ENCODE measurements at places on chromosomes 12 and 14.

DNA sequence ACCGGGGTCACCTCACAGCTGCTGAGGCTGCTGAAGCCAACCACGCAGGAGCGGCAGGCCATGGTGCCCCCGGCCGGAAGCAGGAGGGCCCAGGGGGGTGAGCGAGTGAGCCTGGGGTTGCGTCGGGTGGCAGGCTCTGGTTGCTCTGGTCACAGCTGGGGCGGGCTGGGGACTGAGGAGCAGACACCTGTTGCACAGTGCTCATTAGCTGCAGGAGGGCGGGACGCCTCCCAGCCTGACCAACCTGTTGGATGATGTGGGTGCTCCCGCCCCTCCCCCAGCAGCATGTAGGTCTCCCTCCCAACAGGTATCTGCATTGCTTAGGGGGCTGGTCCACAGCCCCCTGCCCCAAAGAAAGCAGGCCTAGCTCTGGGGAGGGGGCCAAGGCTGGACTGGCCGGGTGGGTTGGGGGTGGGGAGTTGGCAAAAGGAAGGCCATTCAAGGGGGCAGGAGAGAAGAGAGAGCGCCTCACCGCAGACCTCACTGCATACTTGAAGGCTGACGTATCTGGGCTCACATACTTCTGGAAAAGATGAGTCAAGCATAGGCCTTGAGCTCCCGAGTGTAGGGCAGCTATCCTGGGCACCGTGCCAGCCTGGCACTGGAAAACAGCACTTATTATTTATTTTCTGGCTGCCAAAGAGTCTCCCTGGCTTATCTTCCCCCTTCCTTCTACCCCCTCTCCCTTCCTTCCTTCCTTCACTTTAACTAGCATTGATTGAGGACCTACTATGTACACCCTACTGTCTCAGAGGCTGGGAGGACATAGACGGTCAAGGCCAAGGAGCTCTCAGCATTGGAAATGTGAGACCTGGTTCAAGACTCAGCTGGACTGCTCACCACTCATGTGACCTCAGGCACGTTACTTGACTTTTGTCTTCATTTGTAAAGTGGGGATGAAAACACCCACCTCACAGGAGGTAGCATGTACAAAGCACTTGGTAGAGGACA lies at the start of gene KRT80:
Gene KRT80 (minus strand): TSS at position 174 of the 951 bp plus-strand sequence. CDS start 112 bp downstream, at position 62.
- DNase-seq, result peak; percentile 44

- DNase-seq, result no peak
Observed at GRCh38 chr14:55609681-55610080, 29.7 kb downstream of the KTN1 start.

DNA sequence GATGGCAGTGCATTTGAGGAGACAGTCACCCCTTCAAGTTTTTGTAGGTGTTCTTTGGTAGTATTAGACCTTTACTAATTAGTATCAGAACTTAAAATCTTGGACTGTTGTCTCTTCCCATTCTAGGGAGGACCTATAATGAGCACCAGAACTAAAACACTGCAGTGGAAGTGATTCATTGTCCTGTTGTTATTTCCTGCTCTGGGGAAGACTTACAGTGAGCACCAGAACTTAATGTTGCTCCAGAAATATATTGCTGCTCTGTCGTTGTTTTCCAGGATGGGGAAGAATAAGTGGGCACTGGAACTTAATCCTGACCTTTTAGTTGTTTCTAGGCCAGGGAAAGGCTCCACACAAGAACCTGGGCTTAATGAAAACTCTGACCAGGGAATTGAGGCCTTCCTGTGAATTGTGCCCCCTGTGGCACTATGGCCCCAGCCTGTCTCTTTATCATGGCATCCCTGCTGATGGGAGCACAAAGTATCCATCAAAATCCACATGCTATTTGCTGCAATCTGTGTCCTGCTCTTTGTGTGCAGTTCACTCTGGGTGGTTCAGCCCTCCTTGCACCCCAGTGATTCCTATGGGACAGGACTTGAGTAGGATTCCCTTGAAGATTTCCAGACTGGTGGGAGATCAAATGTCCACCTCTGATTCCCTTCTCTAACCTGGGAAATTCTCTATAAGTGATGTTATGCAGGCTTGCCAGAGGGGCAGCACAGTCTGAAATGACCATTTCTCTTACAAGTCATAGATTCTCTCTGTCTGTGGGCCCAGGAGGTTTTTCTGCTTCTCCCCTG lies 175.8 kb downstream of the PAWR start:
- no peak for DNase-seq

- no peak for DNase-seq
Observed at GRCh38 chr12:48659863-48660262, 22.2 kb downstream of the KANSL2 start.

Measured in activated CD8-positive, alpha-beta T cell treated with anti-CD3 and anti-CD28 coated beads for 36 hours (primary cell).